Activated CD4-positive, alpha-beta T cell treated with anti-CD3 and anti-CD28 coated beads, Interleukin-2, amount 10 ng/mL, durations not matched to agents 7 days and 5 days (primary cell): ENCODE measurements at places on chromosomes 13 and 19. TPM values are rescaled to one million over a fixed set of nuclear protein-coding genes. Genes with fewer than 3 reads are reported as not detected.

GRCh38 chr19:6677495-6677882, 7.5 kb upstream of the TNFSF14 start:
- DNase-seq: no peak

- DNase-seq: peak; percentile 53
Observed at GRCh38 chr13:77698201-77699058, 943 bp downstream of the SLAIN1 start.

DNA sequence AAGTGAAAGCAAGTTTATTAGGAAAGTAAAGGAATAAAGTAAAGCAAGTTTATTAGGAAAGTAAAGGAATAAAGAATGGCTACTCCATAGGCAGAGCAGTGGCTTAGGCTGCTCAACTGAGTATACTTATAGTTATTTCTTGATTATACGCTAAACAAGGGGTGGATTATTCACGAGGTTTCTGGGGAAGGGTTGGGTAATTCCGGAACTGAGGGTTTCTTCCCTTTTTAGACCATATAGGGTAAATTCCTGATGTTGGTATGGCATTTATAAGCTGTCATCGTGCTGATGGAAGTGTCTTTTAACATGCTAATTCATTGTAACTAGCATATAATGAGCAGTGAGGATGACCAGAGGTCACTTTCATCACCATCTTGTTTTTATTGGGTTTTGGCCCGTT, 194.3 kb downstream of the DLEU7 start:
- DNase-seq: no peak

GRCh38 chr19:41131186-41131585, 17.0 kb downstream of the CYP2F1 start:
- DNase-seq: no peak

GRCh38 chr13:114056205-114057013, 76.0 kb downstream of the RASA3 start:
- no peak for DNase-seq

DNA sequence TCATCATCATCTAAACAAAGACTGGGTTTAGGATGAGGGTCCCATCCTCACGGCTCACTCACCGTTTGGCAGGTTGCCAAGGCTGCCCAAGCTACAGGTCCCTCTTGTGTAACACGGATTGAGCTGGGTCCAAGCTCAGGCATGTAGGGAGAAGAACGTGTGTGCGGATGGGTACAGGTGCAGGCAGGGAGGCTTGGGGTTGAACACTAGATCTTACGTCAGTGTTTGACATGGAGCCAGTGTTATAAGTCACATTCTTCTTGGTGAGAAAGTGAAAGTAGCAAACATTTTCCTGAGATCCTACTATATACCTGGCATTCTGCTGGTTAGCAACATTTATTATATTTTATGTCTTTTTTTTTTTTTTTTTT, 136.8 kb upstream of the RNF113B start:
- no peak for DNase-seq

- DNase-seq: no peak
Observed at GRCh38 chr13:98393873-98394272, 183.0 kb downstream of the STK24 start.

GRCh38 chr19:52621376-52621775, 16.8 kb downstream of the ZNF83 start:
- no peak for DNase-seq

GRCh38 chr19:5937550-5937949, 23.5 kb downstream of the CAPS start:
- DNase-seq: no peak

GRCh38 chr19:15118248-15118647, 11.0 kb downstream of the SYDE1 start:
- no peak for DNase-seq

GRCh38 chr19:44869733-44870470, 21.2 kb upstream of the TOMM40 start:
- DNase-seq: no peak

- DNase-seq: no peak
Observed at GRCh38 chr19:51065221-51065960, 499 bp upstream of the KLK13 start.

DNA sequence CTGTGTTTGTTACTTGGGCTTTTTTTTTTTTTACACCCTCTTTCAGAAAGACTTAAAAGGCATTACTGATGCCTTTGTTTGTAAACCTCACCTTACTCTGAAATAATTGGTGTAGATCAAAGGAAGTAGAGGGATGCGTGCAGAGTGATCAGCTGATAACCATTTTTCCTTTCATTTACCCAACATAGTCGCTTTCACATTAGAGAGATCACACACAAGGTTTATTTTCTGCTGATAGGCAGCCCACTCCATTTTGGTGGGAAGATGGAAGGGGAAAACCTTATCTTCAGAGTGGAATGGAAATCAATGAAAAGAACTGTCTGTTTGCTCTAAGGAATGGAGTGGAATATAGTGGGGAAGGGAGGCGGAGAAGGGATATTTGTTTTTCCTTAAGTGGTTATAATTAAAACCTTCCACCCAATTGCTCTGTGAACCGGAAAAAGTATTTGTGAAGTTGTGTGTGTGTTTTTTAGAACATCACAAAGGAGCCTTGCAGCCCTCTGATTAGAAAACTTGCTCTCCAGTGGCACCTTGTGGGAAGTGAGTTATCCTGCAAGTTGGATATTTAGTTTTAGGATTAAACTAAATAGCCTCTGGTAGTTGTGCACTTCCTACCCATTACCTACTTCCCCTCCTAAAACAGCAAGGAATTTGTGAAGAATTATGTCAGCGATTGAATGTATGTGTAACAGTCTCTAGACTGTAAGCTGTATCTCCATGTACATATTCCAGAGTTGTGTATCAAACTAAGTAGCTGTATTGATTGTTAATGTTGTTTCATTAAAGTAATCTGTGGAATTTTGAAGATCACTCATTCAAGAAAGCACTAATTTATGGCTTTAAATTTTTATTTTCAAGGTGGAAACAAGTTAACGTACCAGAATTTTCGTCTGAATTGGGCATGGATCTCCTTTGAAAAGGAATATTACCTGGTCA, 76.8 kb downstream of the FREM2 start:
- no peak for DNase-seq

The SYDE1 gene
- total RNA-seq: 0.29 TPM

The FFAR1 gene
- not detected for total RNA-seq

The ADGRE2 gene
- 0.42 TPM for total RNA-seq

The ATP8B3 gene
- 28.8 TPM for total RNA-seq

The ZNF709 gene
- 2.2 TPM for total RNA-seq

The ZNF616 gene
- total RNA-seq: 7.5 TPM

The PINLYP gene
- total RNA-seq: 4.1 TPM

The CCDC106 gene
- 8.3 TPM for total RNA-seq

The ZNF667 gene
- total RNA-seq: 1.0 TPM

The CGB2 gene
- not detected for total RNA-seq

The COL4A2 gene
- not detected for total RNA-seq
